Osteocyte (in vitro differentiated cells): ENCODE measurements at places on chromosomes 16 and 17. TPM values are rescaled to one million over a fixed set of nuclear protein-coding genes. Genes with fewer than 3 reads are reported as not detected.

DNA sequence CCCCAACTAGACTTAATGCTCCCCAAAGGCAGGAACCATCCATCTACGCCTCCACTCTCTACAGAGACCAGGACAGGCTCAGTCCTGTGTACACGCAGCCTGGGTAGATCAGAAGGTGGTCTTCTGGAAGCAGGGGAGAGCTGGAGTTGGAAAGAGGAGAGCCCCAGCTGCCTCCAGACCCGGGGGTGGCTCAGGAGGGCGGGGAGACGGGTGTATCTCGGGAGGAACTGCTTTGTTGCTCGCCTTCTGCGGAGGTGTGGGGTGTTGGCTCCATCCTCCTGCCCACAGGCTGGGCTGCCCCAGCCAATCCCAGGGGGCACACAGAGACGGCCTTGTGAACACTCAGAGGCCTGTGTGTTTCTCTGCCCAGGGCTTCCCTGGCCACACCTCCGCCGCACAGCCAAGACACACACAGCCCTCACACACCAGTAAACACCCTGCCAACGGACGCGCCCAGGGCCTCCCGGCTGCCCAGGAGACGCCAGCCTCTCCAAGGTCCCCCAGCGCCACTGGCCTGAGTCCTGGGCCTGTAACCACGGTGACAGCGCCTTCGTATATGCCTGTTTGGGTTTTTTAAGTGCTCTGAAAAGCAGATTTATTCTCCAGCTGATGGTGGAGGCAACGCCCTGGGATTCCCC lies 143.4 kb upstream of the CDC42EP4 start:
- H3K27ac ChIP-seq = no peak overlapping the region
- no peak overlapping the region for H3K4me3 ChIP-seq
- no peak for DNase-seq
- no peaks in the 10 kb centered on the region for H3K27me3 ChIP-seq
- H3K4me1 ChIP-seq = no peaks in the 10 kb centered on the region

DNA sequence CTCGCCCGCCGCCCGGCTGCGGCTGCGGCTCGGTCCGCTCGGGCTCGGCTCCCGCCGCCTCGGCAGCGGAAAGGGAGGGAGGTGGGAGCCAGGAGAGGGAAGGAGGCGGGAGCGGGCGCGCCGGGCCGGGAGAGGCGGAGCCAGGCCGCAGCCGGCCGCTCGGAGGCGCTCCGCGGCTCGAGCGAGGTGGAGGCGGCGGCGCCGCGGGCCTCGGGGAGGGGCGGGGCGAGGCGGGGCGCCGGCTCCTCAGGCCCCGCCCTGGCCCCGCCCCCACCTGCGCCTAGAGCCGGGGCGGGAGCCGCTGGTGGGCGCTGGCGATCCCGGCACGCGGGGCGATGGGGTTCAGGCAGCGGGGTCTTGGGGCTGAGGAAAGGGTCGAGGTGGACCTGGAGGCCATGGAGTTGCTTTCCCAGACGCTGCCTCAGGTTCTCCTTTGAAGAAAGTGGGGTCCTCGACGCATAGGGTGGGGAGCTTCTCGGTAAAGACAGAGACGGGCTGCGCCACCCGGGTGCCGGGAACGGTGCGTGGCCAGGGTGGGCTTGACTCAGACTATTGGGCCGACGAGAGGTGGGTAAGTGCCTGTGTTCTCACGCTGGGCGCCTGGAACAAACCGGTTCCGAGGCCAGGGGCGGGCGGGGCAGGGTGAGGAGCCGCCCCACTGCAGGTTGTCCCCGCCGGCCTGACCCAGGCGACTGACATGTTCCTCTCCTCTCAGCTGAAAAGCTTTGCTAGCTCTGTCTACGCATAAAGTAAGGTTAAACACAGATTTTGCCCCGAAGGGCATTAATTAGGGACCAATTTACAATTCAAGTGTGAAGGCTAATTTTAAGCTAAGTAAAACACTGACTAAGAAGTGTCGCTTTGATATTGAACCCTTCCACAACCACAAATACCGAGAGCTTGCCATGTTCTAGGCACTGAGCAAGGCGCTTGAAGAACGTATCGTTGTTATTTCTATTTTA lies at the start of gene CMTM4:
CMTM4 (minus strand) TSS at position 75 of the 962 bp plus-strand sequence. CDS start 218 bp downstream, outside the sequence.
- peak within 1 kb of the TSS; percentile 38 for H3K27ac ChIP-seq
- peak within 1 kb of the TSS; percentile 77 for H3K4me3 ChIP-seq
- H3K27me3 ChIP-seq = no peaks in the 10 kb centered on the region

- peaks cover 6% of the 10 kb centered on the region for H3K4me1 ChIP-seq
- H3K36me3 ChIP-seq = no peaks in the 10 kb centered on the region
- peaks cover 47% of the 10 kb centered on the region for H3K27me3 ChIP-seq
- no peak for DNase-seq
- no peak overlapping the region for H3K4me3 ChIP-seq
- no peak overlapping the region for H3K27ac ChIP-seq
These were observed 16.0 kb upstream of the LHX1 start for GRCh38 chr17:36921095-36921851.

DNA sequence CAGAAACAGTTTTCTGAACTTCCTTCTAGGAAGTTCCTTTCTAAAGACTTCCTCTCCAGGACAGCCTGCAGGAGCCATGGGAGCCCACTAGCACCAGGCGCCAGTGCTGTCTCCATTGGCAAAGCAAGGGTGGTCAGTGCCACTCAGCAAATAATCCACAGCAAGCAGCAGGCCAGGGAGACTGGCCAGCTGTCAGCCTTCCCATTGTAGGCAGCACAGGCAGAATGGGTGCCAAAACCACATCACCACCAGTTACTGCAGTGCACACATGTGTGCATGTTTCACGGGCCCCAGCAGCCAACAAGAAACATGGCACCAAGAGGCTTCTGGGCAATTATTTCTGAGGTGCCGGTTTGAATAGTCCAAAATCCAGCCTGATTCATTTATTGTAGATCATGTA lies 26.7 kb downstream of the DNASE1 start:
- H3K4me3 ChIP-seq = no peak overlapping the region
- H3K27me3 ChIP-seq = no peaks in the 10 kb centered on the region
- H3K36me3 ChIP-seq = peaks cover 41% of the 10 kb centered on the region
- no peak for DNase-seq
- H3K4me1 ChIP-seq = no peaks in the 10 kb centered on the region

GRCh38 chr17:49471089-49471683 lies 23.9 kb upstream of the NGFR start:
- no peak overlapping the region for H3K4me3 ChIP-seq
- H3K27ac ChIP-seq = no peak overlapping the region
- H3K27me3 ChIP-seq = peaks cover 74% of the 10 kb centered on the region
- peaks cover 18% of the 10 kb centered on the region for H3K4me1 ChIP-seq

GRCh38 chr16:11964761-11965551 lies at the start of gene TNFRSF17:
TNFRSF17 (plus strand) TSS chr16:11965210; CDS start chr16:11965325, 115 bp downstream.
- H3K27ac ChIP-seq = no peak within 1 kb of the TSS
- no peaks in the 10 kb centered on the region for H3K27me3 ChIP-seq
- H3K4me3 ChIP-seq = no peak within 1 kb of the TSS

- H3K4me1 ChIP-seq = peaks cover 73% of the 10 kb centered on the region
- no peak for DNase-seq
- no peak overlapping the region for H3K4me3 ChIP-seq
- H3K27ac ChIP-seq = peak overlapping the region; percentile 94
These were observed 245.7 kb downstream of the PRKCA start for GRCh38 chr17:66548158-66548557.

- H3K4me3 ChIP-seq = no peak overlapping the region
- no peaks in the 10 kb centered on the region for H3K27me3 ChIP-seq
- no peak overlapping the region for H3K27ac ChIP-seq
- H3K4me1 ChIP-seq = peaks cover 29% of the 10 kb centered on the region
These were observed 9.9 kb downstream of the TBC1D16 start for GRCh38 chr17:80025796-80026195.

DNA sequence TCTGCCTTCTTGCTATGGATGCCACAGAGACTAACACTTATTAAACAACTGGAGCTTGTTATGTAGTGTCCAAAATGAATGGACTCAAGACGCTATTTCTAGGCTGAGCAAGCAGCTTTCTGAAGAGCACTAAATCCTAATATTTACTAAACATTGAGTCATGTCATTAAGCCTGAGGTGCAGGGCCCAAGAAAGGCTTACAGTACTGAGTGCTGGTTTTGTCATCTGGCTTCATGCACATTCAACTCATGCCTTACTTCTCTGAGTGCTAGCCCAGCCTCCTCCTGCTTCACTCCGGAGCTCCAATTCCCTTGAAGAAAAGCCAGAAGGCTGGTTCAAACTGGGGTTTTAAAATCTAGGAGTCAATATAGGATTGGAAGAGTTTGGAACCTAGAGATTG lies 363.3 kb upstream of the CDH5 start:
- no peak overlapping the region for H3K4me3 ChIP-seq
- peaks cover 5% of the 10 kb centered on the region for H3K27me3 ChIP-seq
- H3K36me3 ChIP-seq = no peaks in the 10 kb centered on the region
- no peak overlapping the region for H3K27ac ChIP-seq

DNA sequence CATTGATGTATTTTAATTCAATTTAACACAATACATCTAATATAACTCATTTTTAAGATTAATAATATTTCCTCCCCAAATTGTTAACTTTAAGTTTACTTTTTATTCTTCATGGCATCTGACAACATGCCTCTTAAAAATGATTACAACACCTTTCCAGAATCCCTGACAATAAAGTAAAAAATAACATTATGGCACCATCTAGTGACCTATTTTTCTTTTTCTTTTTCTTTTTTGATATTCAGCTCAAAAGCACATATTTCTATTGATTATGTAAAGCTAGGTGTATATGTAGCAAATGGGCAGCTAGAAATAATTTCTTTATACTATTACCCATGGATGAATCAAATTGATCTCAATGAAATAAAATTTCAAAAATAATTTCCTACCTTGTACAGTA lies 834.3 kb upstream of the CDH8 start:
- no peaks in the 10 kb centered on the region for H3K27me3 ChIP-seq
- H3K27ac ChIP-seq = no peak overlapping the region
- no peak for DNase-seq
- no peaks in the 10 kb centered on the region for H3K4me1 ChIP-seq
- no peak overlapping the region for H3K4me3 ChIP-seq

Gene CRYBA1
- not detected in 2 replicates for total RNA-seq

Gene KRT9
- 0.30 TPM in 1 of 2 replicates, not detected in the other for total RNA-seq

Gene CDRT15L2
- total RNA-seq = not detected in 2 replicates
